ENCODE measurements at places on chromosomes 7 and 10.
A peak's percentile ranks its signal among the peaks of the same experiment; 100 is the strongest.

DNA sequence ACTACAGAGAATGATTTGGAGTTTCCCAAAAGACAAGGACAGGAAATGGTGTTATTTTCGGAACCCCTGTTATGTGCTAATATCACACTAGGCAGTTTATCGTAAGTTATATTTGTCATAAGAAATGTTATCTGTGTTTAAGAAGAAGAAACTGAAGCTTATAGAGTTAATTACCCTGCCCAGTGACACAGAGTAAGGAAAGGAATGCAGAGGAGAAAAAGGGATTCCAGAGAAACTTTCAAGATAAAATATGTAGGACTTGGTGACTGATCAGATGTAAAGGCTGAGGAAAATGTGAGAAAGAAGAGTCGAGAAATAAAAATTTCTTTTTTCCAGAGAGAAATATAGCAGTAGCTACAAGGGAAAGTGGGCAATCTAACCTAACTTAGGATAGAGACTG lies 63.5 kb upstream of the ZNF746 start:
- DNase-seq: no peak

GRCh38 chr10:110215286-110216170 lies 8.1 kb downstream of the MXI1 start:
- no peak for DNase-seq

DNA sequence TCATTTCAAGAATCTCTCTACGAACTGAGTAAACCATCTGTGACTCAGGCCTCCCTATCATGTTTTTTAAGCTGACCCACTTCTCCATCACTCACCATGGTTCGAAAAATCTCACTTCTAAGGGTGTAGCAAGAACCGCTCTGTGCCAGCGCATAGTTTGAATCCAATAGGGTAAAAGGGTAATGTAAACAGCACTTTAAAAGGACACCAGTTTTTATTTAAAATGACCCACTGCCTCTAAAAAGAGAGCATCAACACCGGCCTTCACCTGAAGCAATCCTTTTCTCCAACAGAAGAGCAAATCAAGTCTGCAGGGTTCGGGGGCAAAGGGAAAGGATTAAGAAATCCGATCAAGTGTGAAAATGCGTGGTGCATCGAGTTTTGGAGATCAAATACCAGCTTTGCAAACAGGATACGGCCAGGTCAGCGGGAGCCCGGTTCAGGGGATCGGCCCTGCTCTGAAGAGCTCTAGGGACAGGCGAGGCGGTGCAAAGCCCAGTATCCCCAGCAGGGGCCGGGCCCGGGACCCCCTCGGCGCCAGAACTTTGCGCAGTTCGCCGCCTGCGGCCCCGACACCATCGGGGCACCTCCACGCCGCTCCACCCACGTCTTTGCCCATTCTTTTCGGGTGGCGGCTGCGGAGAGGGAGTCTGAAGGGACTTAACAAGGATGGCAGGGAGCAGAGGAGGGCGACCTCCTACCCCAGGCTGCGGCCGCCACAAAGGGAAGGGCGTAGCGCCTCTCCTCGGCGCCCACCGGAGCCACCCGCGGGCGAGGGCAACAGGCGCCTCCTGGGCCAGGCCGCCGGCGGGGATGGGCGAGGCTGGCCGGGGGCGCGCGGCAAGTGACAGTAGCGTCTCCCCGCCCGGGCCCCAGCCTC lies 842 bp downstream of the NMT2 start:
- DNase-seq: peak; percentile 69

DNA sequence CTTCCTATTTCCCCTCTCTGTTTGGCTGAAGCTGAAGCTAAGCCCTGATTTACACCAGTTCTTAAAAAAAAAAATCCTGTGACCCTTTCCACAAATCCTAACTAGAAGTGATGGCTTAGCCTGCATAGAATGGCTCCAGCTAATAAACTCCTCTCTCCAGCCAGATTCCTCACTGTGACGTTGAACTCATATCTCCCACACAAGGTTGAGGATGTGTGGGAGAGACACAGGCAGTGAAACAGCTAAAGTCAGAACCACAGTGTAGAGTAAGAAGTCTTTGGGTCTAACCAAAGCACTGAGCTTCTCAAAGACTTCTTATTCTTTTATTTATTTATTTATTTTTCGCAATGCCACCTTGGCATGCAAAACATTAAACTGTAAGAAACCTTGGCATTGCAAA lies 268.3 kb downstream of the SNX13 start:
- DNase-seq: no peak

DNA sequence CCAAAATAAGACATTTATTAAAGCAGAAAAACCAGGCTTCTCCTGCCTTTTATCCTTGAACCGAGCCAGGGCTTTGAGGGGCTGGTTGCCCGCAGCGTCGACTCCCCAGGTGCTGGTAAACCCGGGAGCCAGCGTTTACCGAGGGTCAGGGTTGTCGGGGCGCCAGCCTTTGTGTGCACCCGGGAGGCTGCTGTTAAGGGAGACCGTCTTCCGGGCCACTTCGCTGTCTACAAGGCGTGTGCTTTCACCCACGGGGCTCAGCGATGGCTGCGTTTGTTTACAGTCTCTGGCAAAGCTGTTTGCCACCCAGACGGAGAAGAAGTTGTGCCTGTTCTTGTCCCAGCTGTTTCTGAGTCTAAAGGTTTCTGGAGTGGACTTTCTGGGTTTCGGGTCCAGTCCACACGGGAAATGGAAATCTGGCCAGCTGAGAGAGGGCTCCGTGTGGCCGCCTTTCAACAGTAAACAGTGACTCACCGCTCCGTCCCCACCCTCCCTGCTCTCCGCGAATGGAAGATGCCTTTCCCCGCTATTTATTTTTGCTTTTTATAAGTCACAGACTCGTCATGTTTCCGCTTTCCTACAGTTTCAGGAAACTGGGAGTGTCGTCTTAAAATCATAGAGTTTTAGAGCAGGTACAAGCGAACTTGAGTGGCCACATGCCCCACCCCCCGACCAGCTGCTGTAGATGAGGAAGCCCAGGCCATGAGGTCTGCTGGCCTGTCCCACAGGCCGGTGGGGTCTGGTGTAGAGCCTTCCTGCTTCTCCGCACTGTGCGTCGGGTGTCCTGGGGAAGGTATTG lies 2.2 kb downstream of the MAFK start:
- peak; percentile 91 for DNase-seq

DNA sequence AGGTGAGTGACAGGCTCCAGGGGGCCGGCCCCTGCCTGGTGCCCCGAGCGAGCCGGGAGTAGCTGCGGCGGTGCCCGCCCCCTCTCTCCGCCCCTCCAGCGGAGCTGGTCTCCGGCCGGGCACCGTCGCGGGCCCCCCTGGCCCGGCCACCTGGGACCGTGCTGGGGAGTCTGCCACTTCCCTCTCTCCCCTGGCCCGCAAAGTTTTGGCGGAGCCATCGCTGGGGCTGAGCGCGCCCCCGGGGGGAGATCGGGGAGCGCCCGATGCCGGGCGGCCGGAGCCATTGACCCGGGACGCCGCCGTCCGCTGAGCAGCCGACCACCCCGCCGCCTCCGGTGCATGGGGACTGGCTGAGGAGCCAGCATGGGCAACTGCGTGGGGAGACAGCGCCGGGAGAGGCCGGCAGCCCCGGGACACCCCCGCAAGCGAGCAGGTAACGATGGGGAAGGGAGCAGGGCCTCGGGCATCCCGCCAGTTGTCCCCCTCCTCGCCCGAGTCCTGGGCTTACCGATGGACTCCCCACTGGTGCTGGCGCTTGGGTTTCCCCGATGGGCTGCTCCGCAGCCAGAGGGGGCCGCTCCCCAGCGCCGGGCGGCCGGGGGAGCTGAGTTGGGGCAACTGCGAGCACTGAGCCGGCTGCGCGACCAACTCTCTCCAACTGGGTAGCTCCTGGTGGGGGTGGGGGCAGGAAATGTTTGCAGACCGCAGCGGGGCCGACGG lies at the start of gene UBTD1:
Gene UBTD1, plus strand, starts transcription at position 84 of the 720 bp plus-strand sequence. Its CDS starts 280 bp downstream, at position 364.
- DNase-seq: peak; percentile 73

DNA sequence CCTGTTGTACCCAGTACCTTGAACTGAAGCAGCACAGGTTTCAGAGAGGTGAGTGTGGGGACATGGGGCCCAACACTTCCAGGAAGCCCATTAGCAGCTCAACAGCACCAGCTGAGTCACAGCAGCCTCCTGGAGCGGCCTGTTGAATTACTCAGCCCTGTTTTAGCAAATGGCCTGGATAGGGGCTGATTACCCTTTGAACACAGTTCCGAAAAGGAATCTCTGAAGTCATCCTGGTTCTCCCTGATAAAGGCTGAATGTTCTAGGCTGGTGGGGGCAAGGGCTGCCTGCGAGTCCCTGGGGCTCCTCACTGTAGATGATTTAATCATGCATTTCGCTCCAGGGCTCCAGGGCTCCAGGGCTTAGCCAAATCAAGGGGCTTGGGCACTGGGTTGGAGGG lies 287.5 kb downstream of the GRID1 start:
- no peak for DNase-seq

DNA sequence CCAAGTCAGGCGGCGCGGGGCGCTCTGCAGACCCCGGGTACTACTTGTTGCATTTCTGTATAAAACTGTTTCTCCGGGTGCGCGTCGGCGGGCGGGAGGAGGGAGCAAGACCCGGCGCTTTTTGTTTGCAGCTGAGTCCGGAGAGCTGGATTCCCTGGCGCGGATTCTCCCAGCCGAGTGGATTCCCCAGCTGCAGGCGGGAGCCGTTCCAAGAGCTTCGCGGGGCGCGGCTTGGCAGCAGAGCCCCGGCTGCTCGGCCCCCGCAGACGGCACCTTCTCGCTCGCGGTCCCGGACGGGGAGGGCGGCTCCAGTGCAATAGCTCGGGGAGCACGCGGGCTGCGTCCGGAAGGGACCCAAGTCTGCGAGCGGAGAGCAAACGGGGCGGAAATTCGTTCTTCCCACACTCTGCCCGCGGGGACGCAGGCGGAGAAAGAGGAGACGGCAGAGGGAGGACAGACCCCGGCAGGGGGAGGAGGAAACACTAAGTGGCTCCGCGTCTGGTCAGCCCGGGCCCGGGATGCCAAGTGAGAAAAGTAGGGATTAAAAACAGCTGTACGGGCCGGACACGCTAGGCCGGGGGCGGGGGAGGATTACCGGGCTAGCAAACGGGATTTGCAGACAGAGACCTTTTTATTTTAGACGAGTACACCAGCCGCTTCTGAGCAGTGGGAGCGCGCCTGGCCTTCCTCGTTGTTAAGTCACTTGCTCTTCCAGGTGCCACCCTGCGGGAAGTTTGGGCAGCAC lies at the start of gene TRIL:
Gene TRIL, minus strand, starts transcription at position 96 of the 745 bp plus-strand sequence. CDS start 284 bp downstream, outside the sequence.
- peak; percentile 78 for DNase-seq

GRCh38 chr7:35545831-35546230 lies 149.1 kb downstream of the HERPUD2 start:
- DNase-seq: no peak

DNA sequence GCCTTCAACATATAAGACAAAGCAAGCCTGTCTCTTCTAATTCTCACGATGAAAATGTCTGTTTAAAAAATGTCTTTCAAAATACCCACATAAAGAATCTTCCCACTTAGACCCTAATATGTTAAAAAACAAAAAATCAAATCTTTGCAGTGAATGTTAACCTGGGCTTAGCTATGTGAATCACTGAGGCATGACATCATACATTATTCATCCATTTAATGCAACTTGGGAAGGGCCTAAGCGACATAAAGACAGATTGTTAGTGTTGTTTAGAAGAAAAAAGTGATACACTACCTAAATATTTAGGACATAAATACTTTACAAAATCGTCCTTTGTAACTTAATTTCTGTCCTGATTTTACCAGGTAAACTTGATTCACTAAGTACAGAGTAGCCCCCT lies 648.5 kb upstream of the NRP1 start:
- DNase-seq: no peak
